ENCODE measurements at places on chromosomes 5 and 9.

- DNase-seq = no peak
Measured at GRCh38 chr5:40233268-40233667, 446.4 kb upstream of the PTGER4 start.

GRCh38 chr5:81424728-81425127 lies 30.8 kb upstream of the ACOT12 start:
- DNase-seq = no peak

- DNase-seq = no peak
Measured at GRCh38 chr9:81588148-81588871, 101.0 kb downstream of the TLE1 start.

DNA sequence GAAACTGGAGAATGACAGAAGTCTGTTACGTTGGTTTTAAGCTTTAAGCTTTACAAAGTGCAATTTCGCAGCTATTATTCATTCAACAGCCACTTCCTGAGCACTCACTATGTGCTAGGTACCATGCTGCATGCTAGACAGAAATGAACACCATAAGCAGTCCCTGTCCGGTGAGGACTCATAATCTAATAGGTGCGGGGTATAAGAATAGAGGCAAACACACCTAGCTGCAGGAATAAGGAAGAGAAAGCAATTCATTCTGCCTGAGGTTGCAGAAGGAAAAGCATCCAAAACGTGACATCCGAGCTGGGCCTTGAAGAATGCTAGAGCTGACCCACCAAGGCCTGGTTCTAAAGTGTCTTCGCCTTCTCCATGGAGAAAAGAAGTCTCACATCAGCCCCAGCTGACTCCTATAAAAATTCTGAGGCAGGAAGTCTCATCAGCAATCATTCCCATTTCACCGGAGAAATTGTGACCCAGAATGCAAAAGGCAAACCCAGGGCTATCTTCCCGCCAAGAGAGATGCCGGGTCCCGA lies 542 bp downstream of the FKBP15 start:
- no peak for DNase-seq

GRCh38 chr5:143229426-143229895 lies 174.0 kb downstream of the NR3C1 start:
- DNase-seq = no peak

DNA sequence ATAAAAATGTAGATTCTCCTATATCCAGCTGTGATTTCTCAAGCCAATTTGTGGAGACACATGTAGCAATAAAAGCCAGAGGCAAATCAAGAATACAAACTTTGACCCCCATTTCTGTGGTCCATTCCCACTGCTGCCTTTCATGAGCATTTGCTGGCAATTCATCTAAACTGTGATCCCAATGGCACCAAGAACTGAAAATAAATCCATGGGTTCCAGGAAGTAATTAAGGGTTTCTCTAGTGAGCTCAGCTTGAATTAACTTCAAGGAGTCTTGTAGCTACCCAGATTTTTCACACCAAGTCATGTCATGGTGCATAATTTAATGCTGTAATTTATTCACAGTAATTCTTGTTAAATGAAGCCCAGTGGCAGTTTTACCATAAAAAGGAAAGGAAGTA lies 145.0 kb upstream of the SMC2 start:
- DNase-seq = no peak

GRCh38 chr9:113578882-113579282 lies 115.4 kb downstream of the RGS3 start:
- DNase-seq = no peak

GRCh38 chr5:5544094-5544663 lies 121.7 kb downstream of the ICE1 start:
- no peak for DNase-seq

Data from NCI-H1105 (cell line).